Testis (tissue), 5 donors: ENCODE measurements at places on chromosomes 3 and 15.

- H3K4me3 ChIP-seq: no peak overlapping the region
- no peak overlapping the region for H3K27ac ChIP-seq
- no peaks in the 10 kb centered on the region for H3K27me3 ChIP-seq
- no peaks in the 10 kb centered on the region for H3K4me1 ChIP-seq
- no peak for DNase-seq
Measured at GRCh38 chr3:16430717-16431630, 82.5 kb downstream of the RFTN1 start.

DNA sequence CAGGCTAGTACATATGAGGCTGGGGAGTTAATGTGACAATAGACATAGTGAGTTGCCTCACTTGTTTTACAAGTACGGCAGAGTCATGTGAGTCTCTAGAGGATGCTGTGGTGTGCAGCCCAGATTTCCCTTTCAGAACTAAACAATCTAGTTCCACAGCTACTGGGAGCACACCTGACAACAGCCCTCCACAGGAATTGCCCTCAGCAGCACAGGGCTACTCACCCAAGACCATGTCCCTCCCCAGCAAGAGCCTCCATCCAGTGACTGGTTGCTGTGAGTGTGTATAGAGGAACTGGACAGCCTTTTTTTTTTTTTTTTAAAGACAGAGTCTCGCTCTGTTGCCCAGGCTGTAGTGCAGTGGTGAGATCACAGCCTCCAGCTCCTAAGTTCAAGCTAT lies 40.2 kb upstream of the UBE2E2 start:
- no peak overlapping the region for H3K4me3 ChIP-seq
- no peaks in the 10 kb centered on the region for H3K4me1 ChIP-seq
- H3K27me3 ChIP-seq: no peaks in the 10 kb centered on the region
- DNase-seq: no peak
- H3K36me3 ChIP-seq: no peaks in the 10 kb centered on the region

DNA sequence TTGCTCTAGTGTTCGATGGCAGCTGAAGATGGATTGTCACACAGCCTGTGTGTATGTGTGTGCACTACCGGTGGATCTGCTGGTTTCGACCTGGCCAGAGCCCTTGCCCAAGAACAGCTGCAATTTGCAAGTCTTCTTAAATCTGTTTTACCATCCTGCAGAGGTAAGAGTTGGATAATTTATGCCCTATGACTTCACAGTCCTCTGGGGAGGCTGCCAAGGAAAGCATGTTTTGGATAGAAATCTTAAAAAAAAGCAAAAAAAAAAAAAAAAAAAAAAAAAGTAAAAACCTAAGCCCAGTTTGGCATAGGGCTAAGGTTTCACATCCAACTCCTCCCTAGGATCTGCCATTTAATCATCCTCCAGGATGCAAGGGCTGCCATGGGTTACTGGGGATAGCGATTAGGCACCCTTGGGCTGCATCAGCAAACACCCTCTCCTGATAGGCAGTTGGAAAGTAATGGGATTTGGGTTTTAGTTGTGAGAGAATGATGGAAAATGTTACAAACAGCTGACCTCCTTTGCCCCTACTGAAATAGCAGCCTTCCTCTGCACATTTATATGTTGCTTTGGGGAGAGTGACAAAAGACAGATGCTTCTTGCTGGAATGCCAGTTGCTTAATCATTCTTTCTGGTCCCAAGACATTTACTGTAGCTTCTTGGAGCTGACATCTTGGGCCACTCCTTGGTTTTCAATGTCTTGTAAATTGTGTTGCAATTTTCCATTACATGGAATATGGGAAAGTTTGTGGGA lies 35.4 kb downstream of the CD200R1L start:
- H3K27me3 ChIP-seq: no peaks in the 10 kb centered on the region
- DNase-seq: no peak
- no peak overlapping the region for H3K4me3 ChIP-seq
- H3K27ac ChIP-seq: no peak overlapping the region
- no peaks in the 10 kb centered on the region for H3K36me3 ChIP-seq

DNA sequence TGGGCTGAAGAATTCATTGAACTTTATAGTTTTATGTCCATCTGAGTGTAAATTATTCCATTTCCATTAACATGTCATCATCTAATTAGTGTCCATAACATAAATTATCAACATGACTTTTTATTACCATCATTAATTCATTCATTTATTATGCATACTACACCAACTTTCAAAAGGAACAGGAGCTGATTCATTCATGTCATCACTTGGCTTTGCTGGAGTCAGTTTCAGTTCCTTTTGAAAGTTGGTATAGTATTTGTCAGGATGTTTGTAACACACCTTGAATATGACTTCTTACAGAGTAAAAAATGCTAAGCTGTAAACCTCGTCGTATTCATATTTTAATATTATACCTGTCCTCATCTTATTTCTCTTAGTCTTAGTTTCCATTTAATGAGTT lies 298.0 kb upstream of the RBMS3 start:
- H3K4me1 ChIP-seq: no peaks in the 10 kb centered on the region
- H3K4me3 ChIP-seq: no peak overlapping the region
- no peaks in the 10 kb centered on the region for H3K27me3 ChIP-seq
- H3K36me3 ChIP-seq: no peaks in the 10 kb centered on the region

GRCh38 chr15:33425142-33425541 lies 114.4 kb downstream of the RYR3 start:
- no peaks in the 10 kb centered on the region for H3K4me1 ChIP-seq
- no peak overlapping the region for H3K4me3 ChIP-seq
- no peak for DNase-seq
- no peak overlapping the region for H3K27ac ChIP-seq
- no peaks in the 10 kb centered on the region for H3K27me3 ChIP-seq

GRCh38 chr3:58494107-58494506 lies 2.2 kb downstream of the KCTD6 start:
- H3K27ac ChIP-seq: no peak overlapping the region
- H3K36me3 ChIP-seq: no peaks in the 10 kb centered on the region

DNA sequence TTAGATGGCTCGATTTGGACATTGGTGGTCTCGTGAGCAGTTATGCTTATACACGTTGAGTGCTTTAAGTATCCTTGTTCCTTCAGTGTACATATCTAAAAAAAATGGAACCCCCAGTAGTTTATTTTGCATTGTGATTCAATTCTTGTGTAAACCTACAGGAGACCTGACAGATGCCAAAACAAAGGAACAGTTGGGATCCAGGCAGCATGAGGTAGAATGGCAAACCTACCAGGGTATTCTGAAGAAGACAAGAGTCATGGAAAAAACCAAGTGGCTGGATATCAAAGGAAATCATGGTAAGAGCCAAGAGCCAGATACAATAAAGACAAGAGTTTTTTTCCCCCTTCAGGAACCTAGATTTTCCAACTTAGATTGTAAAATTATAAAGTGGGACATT lies 2.0 kb downstream of the TMEM62 start:
- DNase-seq: no peak
- no peaks in the 10 kb centered on the region for H3K27me3 ChIP-seq
- no peaks in the 10 kb centered on the region for H3K36me3 ChIP-seq
- no peaks in the 10 kb centered on the region for H3K4me1 ChIP-seq
- H3K4me3 ChIP-seq: no peak overlapping the region

DNA sequence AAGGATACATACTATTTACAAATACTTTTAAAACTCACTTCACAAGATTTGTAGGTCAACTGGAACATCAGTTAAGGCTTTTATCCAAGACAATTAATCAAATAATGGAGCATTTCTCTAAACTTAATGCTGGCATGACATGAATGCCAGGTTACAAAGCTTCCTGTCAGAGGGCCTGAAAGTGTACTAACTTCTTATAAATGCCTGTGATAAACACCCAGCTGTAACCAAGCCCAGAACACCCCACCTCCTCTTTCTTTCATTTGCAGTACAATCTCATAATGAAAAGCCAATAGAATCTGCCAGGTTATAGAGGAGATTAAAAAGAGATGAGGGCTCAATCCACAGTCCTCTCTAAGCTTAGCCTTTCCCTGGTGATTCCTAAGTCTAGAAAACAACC lies 214.4 kb downstream of the OSBPL10 start:
- no peaks in the 10 kb centered on the region for H3K27me3 ChIP-seq
- H3K27ac ChIP-seq: no peak overlapping the region
- no peak overlapping the region for H3K4me3 ChIP-seq

DNA sequence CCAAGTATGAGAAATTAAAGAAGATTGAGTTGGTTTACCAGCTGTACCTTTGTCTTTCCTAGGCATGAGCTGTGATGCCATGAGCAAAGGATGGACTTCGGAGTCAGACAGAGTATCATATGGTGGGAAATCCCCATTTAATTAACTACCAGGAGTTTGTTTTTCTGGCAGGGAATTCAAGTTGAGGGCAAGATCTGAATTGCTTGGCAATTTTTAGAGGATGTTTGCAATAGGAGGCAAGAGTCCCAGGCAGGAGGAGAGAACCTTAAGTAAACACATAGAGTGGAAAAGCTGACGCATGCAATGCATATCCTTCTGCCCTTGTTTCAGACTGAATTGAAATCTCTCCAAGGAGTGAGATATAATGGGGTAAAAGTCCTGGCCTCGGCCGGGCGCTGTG lies 569.7 kb upstream of the MDFIC2 start:
- H3K27ac ChIP-seq: no peak overlapping the region
- H3K27me3 ChIP-seq: no peaks in the 10 kb centered on the region
- H3K4me3 ChIP-seq: no peak overlapping the region
- H3K36me3 ChIP-seq: no peaks in the 10 kb centered on the region

GRCh38 chr15:40323953-40324937 lies 753 bp downstream of the INAFM2 start:
- no peaks in the 10 kb centered on the region for H3K36me3 ChIP-seq
- peaks cover 12% of the 10 kb centered on the region for H3K4me1 ChIP-seq
- H3K4me3 ChIP-seq: peak overlapping the region; percentile 81
- H3K27me3 ChIP-seq: no peaks in the 10 kb centered on the region
- H3K27ac ChIP-seq: peak overlapping the region; percentile 87

DNA sequence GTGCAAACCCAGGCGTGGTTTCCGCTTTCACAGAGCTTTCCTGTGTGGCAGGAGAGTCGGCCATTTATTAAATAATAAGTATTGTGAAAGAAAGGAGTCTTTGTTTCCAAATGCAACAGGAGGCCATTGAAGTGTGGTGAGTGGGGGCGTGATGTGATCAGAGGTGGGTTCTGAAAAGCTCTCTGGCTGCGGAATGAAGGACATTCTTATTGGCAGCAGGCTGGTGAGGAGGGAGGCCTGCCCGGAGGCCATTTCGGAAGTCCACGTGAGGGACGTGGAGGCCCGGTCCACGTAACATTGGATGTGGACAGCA lies 11.1 kb downstream of the ARNT2 start:
- peak; percentile 57 for DNase-seq
- peaks cover 17% of the 10 kb centered on the region for H3K4me1 ChIP-seq
- peak overlapping the region; percentile 20 for H3K27ac ChIP-seq
- no peaks in the 10 kb centered on the region for H3K36me3 ChIP-seq

GRCh38 chr3:73513260-73513659 lies 111.5 kb downstream of the PDZRN3 start:
- no peaks in the 10 kb centered on the region for H3K36me3 ChIP-seq
- DNase-seq: no peak
- no peak overlapping the region for H3K27ac ChIP-seq
- H3K4me3 ChIP-seq: no peak overlapping the region
- peaks cover 6% of the 10 kb centered on the region for H3K4me1 ChIP-seq
- H3K27me3 ChIP-seq: no peaks in the 10 kb centered on the region

GRCh38 chr3:124664804-124665203 lies 65.4 kb upstream of the UMPS start:
- H3K4me1 ChIP-seq: no peaks in the 10 kb centered on the region
- no peak for DNase-seq
- no peaks in the 10 kb centered on the region for H3K27me3 ChIP-seq
- no peak overlapping the region for H3K27ac ChIP-seq

GRCh38 chr3:119662604-119663373 lies 2.4 kb upstream of the POPDC2 start:
- no peaks in the 10 kb centered on the region for H3K27me3 ChIP-seq
- H3K36me3 ChIP-seq: no peaks in the 10 kb centered on the region
- DNase-seq: peak; percentile 53
- peaks cover 28% of the 10 kb centered on the region for H3K4me1 ChIP-seq
- no peak overlapping the region for H3K4me3 ChIP-seq

- no peaks in the 10 kb centered on the region for H3K27me3 ChIP-seq
- no peaks in the 10 kb centered on the region for H3K4me1 ChIP-seq
- no peak overlapping the region for H3K4me3 ChIP-seq
- H3K36me3 ChIP-seq: no peaks in the 10 kb centered on the region
- DNase-seq: no peak
Measured at GRCh38 chr3:173938616-173939015, 541.1 kb downstream of the NLGN1 start.

DNA sequence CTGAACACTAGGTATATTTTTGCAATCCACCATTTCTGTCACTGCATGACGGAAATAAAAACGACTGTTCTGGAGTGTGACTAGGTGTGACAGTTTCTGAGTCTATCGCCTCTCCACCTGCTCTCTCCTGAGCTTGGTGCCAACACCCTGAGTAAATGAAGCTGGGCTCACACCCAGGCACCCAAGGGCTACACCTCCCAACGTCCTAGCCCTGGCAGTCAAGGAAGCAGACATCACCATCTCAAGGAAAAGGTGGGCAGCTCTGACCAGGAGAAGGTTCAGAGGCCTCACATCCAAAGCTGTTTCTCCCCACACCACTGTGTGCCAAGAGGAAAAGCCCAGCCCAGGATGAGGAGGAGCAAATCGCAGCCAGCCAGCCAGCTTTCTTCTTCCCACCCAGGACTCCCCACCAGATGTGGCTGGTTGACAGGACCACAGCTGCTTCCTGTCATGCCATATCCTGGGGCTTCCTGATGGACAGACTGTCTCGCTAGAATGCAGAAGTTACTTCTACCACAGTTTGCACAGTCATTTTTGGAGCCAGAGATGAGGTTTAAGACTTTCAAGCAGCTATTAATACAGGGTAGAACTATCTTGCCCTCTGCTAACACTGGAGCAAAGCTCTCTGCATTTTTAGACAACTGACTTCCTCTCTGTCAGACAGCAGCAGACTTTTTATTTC lies 3.3 kb downstream of the SCAMP2 start:
- H3K4me3 ChIP-seq: no peak overlapping the region
- H3K27ac ChIP-seq: peak overlapping the region; percentile 64
- H3K36me3 ChIP-seq: no peaks in the 10 kb centered on the region
- peak; percentile 37 for DNase-seq
- H3K27me3 ChIP-seq: no peaks in the 10 kb centered on the region

DNA sequence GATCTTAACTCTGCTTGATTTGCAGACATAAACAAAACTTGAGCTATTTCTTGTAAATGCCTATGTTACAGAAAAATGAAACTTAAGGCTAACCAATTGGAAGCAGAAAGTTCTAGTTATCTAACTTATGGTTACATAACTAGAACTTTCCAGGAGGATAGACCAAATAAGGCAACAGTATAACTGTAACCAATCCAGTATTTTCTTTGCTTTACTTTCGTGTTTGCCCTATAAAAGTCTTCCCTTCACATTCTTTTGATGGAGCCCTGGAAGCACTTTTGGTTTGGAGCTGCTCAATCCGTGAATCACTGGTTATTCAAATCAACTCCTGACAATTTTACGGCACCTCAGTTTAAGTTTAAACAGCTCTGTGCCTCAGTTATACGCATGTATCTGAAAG lies 164.6 kb downstream of the SUCLG2 start:
- no peaks in the 10 kb centered on the region for H3K36me3 ChIP-seq
- H3K27ac ChIP-seq: no peak overlapping the region
- no peaks in the 10 kb centered on the region for H3K27me3 ChIP-seq
- H3K4me3 ChIP-seq: no peak overlapping the region
- H3K4me1 ChIP-seq: peaks cover 5% of the 10 kb centered on the region

- no peaks in the 10 kb centered on the region for H3K36me3 ChIP-seq
- no peaks in the 10 kb centered on the region for H3K27me3 ChIP-seq
- peaks cover 82% of the 10 kb centered on the region for H3K4me1 ChIP-seq
- H3K27ac ChIP-seq: no peak overlapping the region
- no peak overlapping the region for H3K4me3 ChIP-seq
- no peak for DNase-seq
Measured at GRCh38 chr3:185929192-185930151, 8.3 kb downstream of the TRA2B start.

- H3K4me3 ChIP-seq: no peak overlapping the region
- no peaks in the 10 kb centered on the region for H3K4me1 ChIP-seq
- DNase-seq: no peak
- no peaks in the 10 kb centered on the region for H3K27me3 ChIP-seq
Measured at GRCh38 chr15:86906376-86906775, 826.7 kb downstream of the AGBL1 start.
